ENCODE measurements at places on chromosomes 3 and 15.

- DNase-seq: peak; percentile 88
Observed at GRCh38 chr15:74202452-74203401, at the start of gene STRA6. STRA6 (minus strand) TSS chr15:74202787; CDS start chr15:74202267, 520 bp downstream.

- no peak for DNase-seq
Observed at GRCh38 chr3:12648384-12648959, 15.4 kb downstream of the RAF1 start.

GRCh38 chr3:123657568-123657967 is 72.7 kb upstream of the HACD2 start:
- DNase-seq: no peak

DNA sequence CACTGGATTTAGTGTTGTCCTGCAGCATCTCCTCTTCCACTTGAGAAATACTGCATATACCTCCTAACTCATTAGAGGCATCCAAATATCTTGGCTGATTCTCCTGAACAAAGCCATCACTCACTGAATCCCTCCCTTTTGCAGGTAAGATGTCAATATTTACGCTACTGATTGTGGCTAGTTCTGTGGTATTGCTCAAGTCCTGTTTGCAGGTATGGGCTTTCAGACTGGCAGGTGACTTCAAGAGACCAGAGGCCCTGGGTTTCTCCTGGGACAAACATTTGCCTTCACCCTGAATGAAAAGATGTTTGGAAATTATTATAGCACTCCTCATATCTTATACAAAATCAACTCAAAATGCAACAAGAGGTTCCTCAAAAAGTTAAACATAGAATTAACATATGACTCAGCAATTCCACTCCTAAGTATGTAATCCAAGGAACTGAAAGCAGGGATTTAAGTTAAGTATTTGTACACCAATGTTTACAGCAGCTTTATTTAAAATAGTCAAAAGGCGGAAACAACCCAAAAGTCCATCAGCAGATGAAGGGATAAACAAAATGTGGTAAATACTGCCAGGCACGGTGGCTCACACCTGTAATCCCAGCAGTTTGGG is 18.6 kb downstream of the NEK4 start:
- no peak for DNase-seq

GRCh38 chr15:67024998-67025368 is 40.4 kb upstream of the SMAD3 start:
- DNase-seq: no peak
